Naive B cell (primary cell): ENCODE measurements at places on chromosomes 3 and 15. TPM values are rescaled to one million over a fixed set of nuclear protein-coding genes. Genes with fewer than 3 reads are reported as not detected.

The IGDCC3 gene
- polyA plus RNA-seq: not detected

The CHST14 gene
- polyA plus RNA-seq: 1.5 TPM

The MYO5C gene
- 0.20 TPM for polyA plus RNA-seq

The FAM3D gene
- not detected for polyA plus RNA-seq

The CCDC12 gene
- 120 TPM for polyA plus RNA-seq

The LRRC31 gene
- not detected for polyA plus RNA-seq

The GNB4 gene
- 41.5 TPM for polyA plus RNA-seq

The LRTM1 gene
- not detected for polyA plus RNA-seq

The LIPC gene
- polyA plus RNA-seq: not detected

The EXD1 gene
- polyA plus RNA-seq: not detected

The GUCA1C gene
- not detected for polyA plus RNA-seq

The BFSP2 gene
- polyA plus RNA-seq: 3.3 TPM

The C3orf85 gene
- not detected for polyA plus RNA-seq

The MASP1 gene
- polyA plus RNA-seq: not detected

The INSYN1 gene
- not detected for polyA plus RNA-seq

GRCh38 chr3:104519068-104519467 lies 847.6 kb upstream of the ALCAM start:
- H3K27me3 ChIP-seq: no peaks in the 10 kb centered on the region
- H3K27ac ChIP-seq: peak overlapping the region; percentile 10
- no peak for DNase-seq

- no peaks in the 10 kb centered on the region for H3K27me3 ChIP-seq
- H3K4me3 ChIP-seq: no peak overlapping the region
- DNase-seq: no peak
Observed at GRCh38 chr15:66830358-66830757, 128.3 kb downstream of the SMAD6 start.

DNA sequence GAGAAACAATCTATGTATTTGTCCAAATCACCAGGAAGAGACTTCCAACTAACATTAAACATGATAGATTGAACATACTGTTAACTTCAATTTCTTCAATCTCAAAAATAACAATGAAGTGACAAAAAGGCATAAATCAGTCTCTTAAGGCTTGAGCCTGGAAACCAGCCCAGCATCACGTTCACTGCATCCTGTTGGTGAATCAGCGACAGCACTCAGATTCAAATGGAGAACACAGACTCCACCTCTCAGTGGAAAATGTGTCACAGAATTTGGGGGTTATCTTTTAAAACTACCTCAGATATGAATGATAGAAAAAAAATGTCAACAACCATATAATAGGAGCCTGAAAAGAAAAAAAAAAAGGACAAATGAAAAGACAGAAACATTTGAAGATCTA lies 212.0 kb downstream of the MINAR1 start:
- H3K27ac ChIP-seq: no peak overlapping the region
- no peaks in the 10 kb centered on the region for H3K4me1 ChIP-seq
- peaks cover 6% of the 10 kb centered on the region for H3K27me3 ChIP-seq
- no peak for DNase-seq
- H3K36me3 ChIP-seq: peaks cover 8% of the 10 kb centered on the region

DNA sequence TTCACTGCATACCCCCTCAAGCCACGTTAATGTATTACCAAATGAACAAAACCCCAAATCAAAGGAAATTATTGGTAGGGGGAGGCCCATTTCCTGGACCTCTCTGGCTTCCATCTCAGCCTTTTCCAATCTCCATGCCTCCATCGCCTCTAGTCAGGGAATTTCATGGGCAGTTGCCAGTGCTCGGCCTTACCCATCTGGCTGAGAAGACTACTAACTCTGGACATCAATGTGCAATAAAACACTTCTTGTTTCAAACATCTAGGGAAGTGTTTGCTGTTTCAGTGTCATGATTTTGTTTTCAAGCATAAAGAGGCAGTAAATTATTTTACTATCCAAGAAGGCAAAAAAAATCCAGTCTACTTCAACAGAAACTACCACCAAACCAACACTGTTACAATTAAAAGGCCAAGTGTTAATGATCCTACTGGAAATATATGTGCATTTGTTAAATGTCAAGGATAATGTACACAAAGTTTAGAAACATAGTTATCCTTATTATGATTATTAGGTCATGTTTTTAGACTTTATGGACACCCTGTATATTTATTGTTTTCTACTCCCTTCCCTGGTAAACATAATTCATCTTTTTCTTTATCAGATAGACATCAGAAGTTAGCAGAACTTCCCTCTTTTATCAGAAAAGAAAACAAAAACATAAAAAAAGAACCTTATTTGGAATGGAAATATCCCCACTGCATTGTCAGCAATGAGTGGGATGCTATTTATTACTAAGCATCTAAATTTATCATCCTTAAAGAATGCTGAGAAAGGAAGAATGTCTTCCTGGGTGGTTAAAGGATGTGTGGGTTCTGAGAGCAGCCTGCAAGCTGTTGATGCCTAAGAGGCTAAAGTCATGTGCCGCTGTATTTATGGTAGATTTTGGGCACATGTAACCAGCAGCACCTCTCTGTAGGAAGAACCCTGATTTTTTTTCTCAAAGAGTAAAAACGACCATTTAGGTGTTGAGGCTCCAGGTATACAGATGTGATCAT lies 15.2 kb downstream of the LDHAL6B start:
- DNase-seq: no peak
- H3K4me1 ChIP-seq: peaks cover under 1% of the 10 kb centered on the region
- no peaks in the 10 kb centered on the region for H3K27me3 ChIP-seq
- peaks cover 26% of the 10 kb centered on the region for H3K36me3 ChIP-seq

- H3K4me1 ChIP-seq: no peaks in the 10 kb centered on the region
- no peak overlapping the region for H3K27ac ChIP-seq
- no peak overlapping the region for H3K4me3 ChIP-seq
- no peaks in the 10 kb centered on the region for H3K36me3 ChIP-seq
- no peaks in the 10 kb centered on the region for H3K27me3 ChIP-seq
Observed at GRCh38 chr3:73808862-73809509, 184.2 kb upstream of the PDZRN3 start.

DNA sequence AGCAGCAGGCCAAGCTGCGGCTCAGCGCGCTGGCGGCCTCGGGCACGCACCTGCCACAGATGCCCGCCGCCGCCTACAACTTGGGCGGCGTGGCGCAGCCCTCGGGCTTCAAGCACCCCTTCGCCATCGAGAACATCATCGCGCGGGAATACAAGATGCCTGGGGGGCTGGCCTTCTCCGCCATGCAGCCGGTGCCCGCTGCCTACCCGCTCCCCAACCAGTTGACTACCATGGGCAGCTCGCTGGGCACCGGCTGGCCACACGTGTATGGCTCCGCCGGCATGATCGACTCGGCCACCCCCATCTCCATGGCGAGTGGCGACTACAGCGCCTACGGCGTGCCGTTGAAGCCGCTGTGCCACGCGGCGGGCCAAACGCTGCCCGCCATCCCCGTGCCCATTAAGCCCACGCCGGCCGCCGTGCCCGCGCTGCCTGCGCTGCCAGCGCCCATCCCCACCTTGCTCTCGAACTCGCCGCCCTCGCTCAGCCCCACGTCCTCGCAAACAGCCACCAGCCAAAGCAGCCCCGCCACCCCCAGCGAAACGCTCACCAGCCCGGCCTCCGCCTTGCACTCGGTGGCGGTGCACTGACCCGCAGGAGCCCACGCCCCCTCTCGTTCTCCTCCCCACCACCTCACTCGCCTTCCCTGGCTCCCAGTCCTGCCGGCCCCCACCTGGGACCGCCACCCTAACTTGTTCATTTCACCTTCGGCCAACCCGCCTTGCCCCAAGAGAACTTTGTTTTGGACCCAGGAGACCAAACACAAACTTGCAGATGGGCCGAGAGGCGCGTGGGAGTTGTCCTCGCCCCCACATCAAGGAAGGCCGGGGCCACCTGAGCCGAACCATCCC lies 1.5 kb downstream of the FOXB1 start:
- H3K27ac ChIP-seq: peak overlapping the region; percentile 57
- peak overlapping the region; percentile 95 for H3K4me3 ChIP-seq
- H3K27me3 ChIP-seq: peaks cover 85% of the 10 kb centered on the region
- no peaks in the 10 kb centered on the region for H3K36me3 ChIP-seq
- peaks cover 31% of the 10 kb centered on the region for H3K4me1 ChIP-seq

- no peak overlapping the region for H3K27ac ChIP-seq
- H3K36me3 ChIP-seq: peaks cover 25% of the 10 kb centered on the region
- no peaks in the 10 kb centered on the region for H3K27me3 ChIP-seq
- no peak for DNase-seq
- peaks cover 6% of the 10 kb centered on the region for H3K4me1 ChIP-seq
Observed at GRCh38 chr15:57680021-57680420, 26.5 kb upstream of the POLR2M start.

DNA sequence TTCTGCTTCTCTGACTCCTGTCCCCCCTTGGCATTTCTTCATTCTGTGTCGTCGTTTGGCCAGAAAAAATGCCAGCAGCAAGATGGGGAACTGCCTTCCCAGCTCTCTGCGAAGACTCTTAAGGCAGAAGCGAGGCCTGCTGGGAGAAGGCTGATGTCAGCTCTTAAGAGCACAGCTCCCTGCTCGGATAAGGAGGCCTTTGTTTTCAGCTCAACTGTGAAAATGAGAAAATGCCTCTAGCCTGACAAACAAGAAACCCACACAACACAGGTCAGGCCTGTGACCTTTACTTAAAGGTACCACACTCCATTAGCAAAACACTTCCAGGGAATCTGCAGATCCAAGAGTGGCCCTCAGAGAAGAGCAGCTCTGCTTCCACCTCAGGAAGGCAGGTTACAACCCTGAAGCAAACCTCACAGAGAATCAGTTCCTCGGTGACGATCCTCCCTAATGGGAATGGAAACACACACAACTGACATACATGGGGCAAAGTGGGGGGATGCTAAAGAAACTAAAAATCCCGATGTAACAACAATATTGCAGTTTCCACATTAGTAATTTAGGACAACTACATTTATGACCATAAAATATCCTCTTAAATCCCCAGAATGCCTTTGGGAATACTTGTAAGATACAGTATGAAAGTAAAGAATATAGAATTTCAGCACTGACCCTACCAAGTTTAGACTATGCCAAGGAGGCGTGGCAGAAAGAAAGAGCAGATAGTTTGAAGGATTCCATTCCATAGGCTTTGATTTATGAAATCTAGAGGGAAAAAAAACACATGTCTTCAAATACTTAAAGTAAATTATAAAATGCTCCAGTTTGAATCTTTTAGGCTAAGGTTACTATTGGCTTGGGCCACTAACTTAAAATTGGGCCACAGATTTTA lies 52.1 kb downstream of the VGLL4 start:
- H3K36me3 ChIP-seq: peaks cover 18% of the 10 kb centered on the region
- H3K4me3 ChIP-seq: no peak overlapping the region
- no peaks in the 10 kb centered on the region for H3K27me3 ChIP-seq
- DNase-seq: no peak

GRCh38 chr3:126512026-126512425 lies 5.5 kb downstream of the UROC1 start:
- no peaks in the 10 kb centered on the region for H3K36me3 ChIP-seq
- no peaks in the 10 kb centered on the region for H3K27me3 ChIP-seq
- no peak overlapping the region for H3K4me3 ChIP-seq
- H3K4me1 ChIP-seq: no peaks in the 10 kb centered on the region
- no peak overlapping the region for H3K27ac ChIP-seq

GRCh38 chr3:50174947-50175524 lies 16.4 kb upstream of the GNAT1 start:
- DNase-seq: no peak
- H3K27ac ChIP-seq: no peak overlapping the region
- peaks cover 5% of the 10 kb centered on the region for H3K4me1 ChIP-seq
- peaks cover 4% of the 10 kb centered on the region for H3K27me3 ChIP-seq

- no peak overlapping the region for H3K4me3 ChIP-seq
- H3K27ac ChIP-seq: no peak overlapping the region
- H3K36me3 ChIP-seq: no peaks in the 10 kb centered on the region
Observed at GRCh38 chr3:73626106-73626505, 1.4 kb upstream of the PDZRN3 start.

DNA sequence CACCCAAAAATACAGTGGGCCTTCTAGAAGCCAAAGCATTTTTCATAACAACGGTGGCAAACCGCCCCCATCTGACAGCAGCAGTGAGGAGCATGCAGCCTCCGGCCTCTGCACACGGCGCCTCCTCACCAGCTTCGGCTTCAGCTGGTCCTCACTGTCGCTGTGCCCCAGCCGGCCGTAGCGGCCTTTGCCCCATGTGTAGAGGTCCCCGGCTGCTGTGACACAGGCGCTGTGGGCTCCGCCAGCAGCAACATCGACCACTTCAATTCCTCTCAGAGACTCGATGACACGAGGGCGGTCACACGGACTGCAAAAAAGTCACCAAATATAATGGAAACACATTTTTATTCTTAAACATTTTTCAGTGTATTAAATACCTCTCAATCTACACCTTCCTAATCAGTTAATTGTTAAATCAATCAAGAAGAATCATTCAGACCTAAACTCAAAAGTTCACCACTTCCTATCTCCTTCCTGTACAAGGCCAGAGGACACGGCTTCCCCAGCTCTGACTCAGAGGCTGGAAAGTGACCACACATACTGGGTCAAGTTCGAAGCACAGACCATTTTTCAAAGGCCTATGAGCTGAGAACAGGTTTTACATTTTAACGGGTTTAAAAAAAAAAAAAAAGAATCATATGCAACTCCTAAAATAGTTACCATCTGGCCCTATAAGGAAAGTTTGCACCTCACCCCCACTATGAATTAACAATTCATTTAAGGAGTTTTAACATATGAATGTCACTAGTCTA lies 33.6 kb upstream of the OCA2 start:
- peak overlapping the region; percentile 48 for H3K27ac ChIP-seq
- H3K27me3 ChIP-seq: no peaks in the 10 kb centered on the region
- H3K4me1 ChIP-seq: peaks cover 13% of the 10 kb centered on the region
- DNase-seq: no peak
- H3K4me3 ChIP-seq: no peak overlapping the region

DNA sequence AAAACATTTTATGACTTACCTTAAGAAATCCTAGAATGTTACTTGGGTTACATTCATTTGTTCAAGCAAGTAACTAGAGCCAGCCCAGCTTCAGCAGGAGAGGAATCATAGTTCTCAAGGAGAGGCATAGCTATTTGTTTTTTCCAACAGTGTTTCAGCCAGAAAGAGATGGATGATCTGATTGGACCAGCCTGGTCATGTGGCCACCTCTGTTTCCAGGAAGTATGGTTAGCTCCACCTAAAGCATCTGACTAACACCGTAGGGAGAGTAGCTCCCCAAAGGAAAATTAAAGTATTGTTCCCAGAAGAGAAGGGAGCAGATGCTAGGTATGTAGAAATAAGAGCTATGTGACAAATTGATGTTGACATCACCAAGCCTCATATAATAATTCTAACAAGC lies 417.1 kb downstream of the TAFA4 start:
- no peak overlapping the region for H3K27ac ChIP-seq
- H3K4me1 ChIP-seq: no peaks in the 10 kb centered on the region
- H3K36me3 ChIP-seq: no peaks in the 10 kb centered on the region
- no peak overlapping the region for H3K4me3 ChIP-seq
- no peaks in the 10 kb centered on the region for H3K27me3 ChIP-seq
